ENCODE measurements at places on chromosomes 13 and 19. TPM values are rescaled to one million over a fixed set of nuclear protein-coding genes. Genes with fewer than 3 reads are reported as not detected.

ZNF264 gene
- 37.8 TPM for total RNA-seq

LPAR6 gene
- total RNA-seq, result 40.1 TPM

PSG3 gene
- not detected for total RNA-seq

ZNF665 gene
- 3.5 TPM for total RNA-seq

IGFL3 gene
- total RNA-seq, result not detected

NAPSA gene
- total RNA-seq, result 0.33 TPM

SPATA13 gene
- total RNA-seq, result 8.8 TPM

PROZ gene
- total RNA-seq, result not detected

B3GNT3 gene
- total RNA-seq, result 0.28 TPM

PTH2 gene
- not detected for total RNA-seq

WTIP gene
- total RNA-seq, result 28.6 TPM

PRTN3 gene
- not detected for total RNA-seq

RNF17 gene
- total RNA-seq, result 0.14 TPM

MCEMP1 gene
- total RNA-seq, result 2.2 TPM

NDFIP2 gene
- 13.7 TPM for total RNA-seq

MYO16 gene
- total RNA-seq, result 0.09 TPM

DNA sequence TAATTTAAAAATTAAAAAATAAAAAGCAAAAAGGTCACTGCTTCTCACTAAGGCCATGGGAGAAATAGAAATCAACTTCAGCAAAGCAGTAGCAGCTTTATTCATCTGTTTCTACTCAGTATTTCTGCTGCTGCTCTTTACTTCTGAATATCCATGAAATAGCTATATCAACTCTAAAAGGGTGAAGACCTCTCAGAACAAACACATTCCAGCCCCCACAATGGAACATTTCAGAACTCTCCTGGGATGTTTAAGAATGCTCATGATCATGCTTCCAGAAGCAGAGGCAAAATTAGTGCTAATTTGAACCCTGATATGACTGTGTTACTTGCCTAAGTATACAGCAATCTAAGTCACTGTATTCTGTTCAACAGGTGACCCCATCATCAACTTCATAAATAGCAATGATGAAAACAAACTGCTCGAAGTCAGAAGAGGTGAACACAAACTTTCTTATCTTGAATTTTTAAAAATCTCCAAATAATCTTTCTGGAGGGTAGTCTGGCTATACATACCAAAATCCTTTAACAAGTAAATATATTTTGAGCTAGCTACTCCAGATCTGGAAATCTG, 29.6 kb upstream of the DOCK9 start:
- no peak for DNase-seq

- DNase-seq, result no peak
Measured at GRCh38 chr13:47650209-47650608, 350.9 kb downstream of the SUCLA2 start.

GRCh38 chr13:100811928-100812327, 137.3 kb upstream of the TMTC4 start:
- no peak for DNase-seq

DNA sequence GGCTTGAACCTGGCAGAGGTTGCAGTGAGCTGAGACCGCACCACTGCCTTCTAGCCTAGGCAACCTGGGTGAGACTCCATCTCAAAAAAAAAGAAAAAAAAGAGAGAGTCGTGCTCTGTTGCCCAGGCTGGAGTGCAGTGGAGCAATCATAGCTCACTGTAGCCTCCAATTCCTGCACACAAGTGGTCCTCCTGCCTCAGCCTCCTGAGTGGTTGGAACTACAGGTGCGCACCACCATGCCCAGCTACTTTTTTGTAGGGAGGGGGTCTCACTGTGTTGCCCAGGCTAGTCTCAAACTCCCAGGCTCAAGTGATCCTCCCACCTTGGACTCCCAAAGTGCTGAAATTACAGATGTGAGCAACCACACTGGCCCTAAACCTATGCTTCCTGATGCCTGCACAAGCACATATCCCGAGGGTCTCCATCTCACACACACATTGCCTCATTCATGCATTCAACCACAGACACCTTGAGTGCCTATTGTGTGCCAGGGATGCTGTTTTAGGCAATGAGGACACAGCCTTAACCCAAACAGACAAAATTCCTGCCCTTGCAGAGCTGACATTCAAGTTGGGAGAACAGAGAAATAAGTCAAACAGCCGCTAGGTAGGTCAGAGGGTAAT, 2.2 kb downstream of the ANGPTL6 start:
- DNase-seq, result no peak

DNA sequence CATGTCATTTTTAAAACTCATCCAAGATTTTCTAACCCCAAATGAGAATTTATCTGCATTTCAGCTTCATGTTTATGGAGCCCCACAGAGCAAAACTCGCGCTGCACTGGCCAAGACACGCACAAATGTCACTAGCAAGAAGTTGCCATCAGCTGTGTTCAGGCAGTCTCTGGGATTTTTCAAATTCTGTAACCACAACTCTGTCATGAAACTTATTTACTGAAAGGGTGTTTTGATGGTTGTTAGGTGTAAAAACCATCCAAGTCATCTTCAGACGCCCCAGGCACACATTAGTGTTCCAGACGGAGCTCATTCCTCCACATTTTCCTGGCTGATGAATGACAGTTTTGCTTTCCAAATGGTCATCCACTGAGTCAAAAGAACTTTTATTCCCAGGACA, 63.4 kb downstream of the SLC7A1 start:
- DNase-seq, result no peak

- no peak for DNase-seq
Measured at GRCh38 chr13:43786472-43786765, 353 bp downstream of the ENOX1 start.

- no peak for DNase-seq
Measured at GRCh38 chr13:26529441-26529840, 28.0 kb upstream of the WASF3 start.

GRCh38 chr13:43487461-43487860, 299.3 kb downstream of the ENOX1 start:
- DNase-seq, result no peak

DNA sequence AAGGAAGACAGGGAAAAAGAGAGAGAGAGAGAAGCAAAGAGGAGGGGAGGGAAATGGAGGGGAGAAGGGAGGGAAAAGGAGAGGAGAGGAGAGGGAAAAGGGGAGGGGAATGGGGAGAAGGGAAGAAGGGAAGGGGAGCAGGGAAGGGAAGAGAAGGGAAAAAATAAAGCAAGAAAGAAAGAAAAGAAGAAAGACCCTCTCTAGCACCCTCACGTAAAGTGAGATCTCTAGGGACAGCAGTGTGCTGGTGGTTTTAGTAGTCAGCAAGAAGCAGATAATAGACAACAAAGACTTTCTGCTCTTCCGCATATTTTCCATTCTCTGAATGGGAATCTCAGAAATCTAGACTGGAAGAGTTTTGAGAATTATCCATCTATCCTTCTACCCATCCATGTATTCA, 201.8 kb upstream of the RFC3 start:
- DNase-seq, result no peak

DNA sequence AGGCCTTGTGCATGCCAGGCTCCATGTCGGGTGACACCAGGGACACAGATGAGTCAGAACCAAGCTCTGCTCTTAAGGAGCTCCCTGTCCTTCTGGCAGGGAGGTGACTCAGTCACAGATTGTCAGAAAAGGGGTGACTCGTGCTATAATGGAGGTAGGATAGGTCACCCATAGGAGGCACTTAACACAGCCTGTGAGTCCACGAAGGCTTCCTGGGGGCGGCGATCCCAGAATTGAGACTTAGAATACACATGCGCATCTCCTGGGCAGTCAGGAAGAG, 19.6 kb downstream of the FUZ start:
- DNase-seq, result no peak

DNA sequence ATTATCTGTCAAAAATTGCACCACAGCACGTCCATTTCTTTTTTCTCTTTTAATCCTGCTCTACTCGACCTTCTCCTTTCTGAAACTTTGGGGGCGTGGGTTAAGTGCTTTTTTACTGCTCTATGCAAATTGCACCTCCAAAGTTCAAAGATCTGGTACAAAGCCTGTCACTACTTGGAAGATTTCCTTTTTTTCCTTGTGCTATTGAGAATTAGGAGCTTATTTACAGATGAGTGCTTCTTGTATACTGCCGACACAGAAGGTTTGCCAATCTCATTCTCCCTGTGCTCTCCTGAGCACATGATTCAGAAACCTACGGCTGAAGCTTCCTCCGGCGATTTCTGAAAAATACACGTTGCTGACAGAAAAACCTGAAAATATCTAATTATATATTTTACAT, 94.8 kb downstream of the TEX29 start:
- no peak for DNase-seq

DNA sequence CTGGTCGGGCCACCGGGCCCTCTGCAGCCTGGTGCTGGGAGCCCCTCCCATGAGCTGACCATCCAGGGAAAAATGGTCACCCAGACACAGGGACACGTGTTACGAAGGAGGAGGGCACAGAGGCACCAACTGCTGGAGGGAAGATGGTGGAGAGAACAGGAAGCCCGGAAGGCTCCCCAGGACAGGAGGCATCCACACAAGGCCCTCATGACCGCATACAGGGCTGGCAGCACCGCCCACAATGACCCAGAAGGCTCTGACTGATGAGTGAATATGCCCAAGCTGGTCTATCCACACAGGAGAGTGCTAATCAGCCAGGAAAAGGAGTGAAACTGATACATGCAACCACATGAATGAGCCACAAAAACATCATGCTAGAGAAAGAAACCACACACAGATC, 14.0 kb upstream of the TMEM86B start:
- DNase-seq, result no peak

DNA sequence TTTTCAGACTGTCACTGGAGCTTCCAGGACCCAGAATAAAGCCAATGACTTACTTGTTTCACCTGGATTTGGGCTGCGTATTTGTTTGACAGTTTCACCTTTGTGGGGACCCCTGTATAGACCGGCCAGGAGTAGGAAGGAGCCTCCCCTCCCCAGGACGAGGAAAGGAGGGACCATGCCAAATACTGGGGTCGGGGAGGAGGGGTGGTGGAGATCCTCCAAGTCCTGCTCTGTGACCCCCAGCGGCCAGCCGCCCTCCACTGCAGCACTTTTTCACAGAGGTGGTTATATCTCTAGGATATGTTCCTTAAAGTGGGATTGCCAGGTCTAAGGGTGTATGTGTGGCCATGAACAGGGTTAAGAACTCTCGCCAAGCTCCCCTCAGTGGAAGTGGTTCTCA, 25.7 kb upstream of the ZNF492 start:
- DNase-seq, result peak; percentile 55

- DNase-seq, result peak; percentile 91
Measured at GRCh38 chr13:44904967-44905366, 84.3 kb downstream of the NUFIP1 start.

GRCh38 chr13:73399347-73400216, 340.8 kb downstream of the KLF5 start:
- no peak for DNase-seq

DNA sequence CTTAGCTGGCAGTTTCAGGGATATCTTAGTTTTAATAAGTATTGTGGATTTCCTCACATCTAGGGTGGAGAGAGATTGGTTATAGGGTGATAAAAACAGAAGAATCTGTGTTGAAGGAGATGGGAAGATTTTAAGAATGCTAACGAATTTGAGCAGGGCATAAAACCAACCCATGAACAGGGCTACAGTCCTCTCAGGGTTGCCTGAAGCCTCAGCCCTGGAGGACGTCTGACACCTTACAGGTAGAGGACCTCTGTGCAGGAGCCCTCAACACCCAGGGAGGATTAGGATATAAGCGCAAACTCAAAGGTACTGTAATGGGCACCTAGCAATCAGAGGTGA, 461 bp upstream of the WASF3 start:
- DNase-seq, result no peak

DNA sequence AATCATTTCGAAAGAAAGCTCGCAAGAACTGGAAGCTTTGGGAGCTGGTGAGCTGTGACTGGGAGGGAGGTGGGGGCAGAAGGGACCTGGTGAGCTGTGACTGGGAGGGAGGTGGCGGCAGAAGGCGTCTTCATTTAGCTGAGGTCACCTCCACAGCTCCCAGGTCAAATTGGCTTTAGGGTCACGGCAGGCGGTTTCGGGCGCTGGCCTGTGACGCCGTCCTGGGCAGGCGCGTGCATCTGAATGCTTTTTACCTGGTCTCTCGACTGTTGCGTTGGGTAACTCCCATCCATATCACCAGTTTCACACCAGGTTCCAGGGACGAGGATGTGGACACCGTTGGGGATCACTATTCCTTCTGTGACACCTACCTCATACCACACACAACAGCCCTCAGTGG, 29.2 kb downstream of the C2CD4C start:
- DNase-seq, result peak; percentile 49

- peak; percentile 48 for DNase-seq
Measured at GRCh38 chr13:112903606-112904195, 65.3 kb upstream of the MCF2L start.

- DNase-seq, result no peak
Measured at GRCh38 chr13:41708713-41709112, 251.4 kb downstream of the RGCC start.

DNA sequence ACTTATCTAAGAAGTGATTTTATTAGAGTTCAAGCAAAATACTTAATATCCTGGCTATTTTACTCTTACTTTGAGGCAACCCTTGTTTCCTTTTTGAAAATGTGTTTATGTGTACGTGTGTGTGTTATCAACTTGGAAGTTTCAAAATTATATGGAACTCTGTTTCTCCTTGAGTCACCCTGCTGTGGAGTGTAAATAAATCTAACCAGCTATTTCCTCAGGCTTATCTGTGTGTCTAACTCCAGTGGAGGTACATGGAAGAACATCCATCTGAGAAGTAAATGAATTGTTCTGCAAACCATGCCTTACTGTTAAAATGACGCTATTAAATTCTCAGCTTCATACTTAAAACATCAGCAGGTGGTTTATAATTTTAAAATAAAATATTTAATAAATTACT, 583.4 kb upstream of the SLITRK5 start:
- DNase-seq, result no peak

GRCh38 chr19:12975221-12975741, 5.9 kb downstream of the DAND5 start:
- DNase-seq, result no peak

GRCh38 chr19:48297975-48298374, 27.4 kb upstream of the EMP3 start:
- no peak for DNase-seq

GRCh38 chr19:43711751-43712355, 4.0 kb upstream of the IRGC start:
- DNase-seq, result no peak

- DNase-seq, result no peak
Measured at GRCh38 chr19:18145391-18145999, 7.5 kb upstream of the PIK3R2 start.

- peak; percentile 89 for DNase-seq
Measured at GRCh38 chr19:41373993-41374392, 2.3 kb upstream of the TMEM91 start.

Measured in posterior vena cava (tissue), 2 donors.